ENCODE measurements at places on chromosomes 7 and 10.

DNA sequence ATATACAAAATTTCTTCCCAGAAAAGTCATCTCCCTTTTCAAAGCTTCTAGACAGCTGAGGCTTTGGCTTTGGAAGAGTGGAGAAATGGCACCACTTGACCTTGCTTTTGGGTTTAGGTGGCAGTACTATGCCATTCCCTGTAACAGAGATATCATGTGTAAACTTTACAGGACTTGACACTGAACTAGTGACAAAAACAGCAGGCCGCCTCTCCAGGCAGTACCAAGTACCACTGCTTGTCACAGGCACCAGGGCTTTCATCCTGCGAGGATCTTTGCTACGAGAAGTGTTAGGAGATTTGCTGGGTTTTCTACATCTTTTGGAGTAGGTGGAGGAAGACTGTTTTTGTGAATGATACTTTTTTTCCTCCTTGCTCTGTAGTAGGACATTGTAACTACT lies 32.6 kb upstream of the ANLN start:
- DNase-seq, result no peak

DNA sequence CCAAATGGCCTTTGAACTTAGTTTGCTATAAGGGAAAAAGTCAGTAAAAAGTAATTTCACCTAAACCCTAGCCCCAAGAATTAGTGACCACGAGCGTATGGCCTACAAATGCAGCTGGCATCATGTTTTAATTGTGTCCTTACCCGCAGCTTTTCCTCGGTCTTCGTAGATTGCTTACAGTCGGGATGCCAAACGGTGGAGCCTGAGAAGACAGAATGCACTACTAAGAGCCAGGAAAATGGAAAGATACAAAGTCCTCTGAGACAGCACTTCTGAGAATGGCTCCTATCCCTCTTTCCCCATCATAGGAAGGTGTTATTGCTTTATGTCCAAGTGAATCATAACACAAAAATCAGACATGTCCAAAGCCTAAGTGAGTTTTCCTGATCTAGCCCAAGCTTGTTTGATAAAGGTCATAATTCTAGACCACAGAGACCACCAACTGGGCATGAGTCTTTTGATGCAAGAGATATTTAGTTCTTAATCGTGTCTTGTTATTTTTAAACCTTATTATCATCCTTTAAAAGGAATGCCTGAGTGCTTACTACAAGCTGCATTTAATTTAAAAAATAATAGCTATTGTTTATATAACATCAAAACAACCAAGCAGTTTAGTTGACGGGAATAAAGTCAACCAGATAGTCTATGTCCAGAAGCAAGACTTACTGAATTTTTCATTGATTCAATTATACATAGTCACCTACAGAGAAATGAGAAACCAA lies 83.7 kb upstream of the AFAP1L2 start:
- DNase-seq, result no peak

DNA sequence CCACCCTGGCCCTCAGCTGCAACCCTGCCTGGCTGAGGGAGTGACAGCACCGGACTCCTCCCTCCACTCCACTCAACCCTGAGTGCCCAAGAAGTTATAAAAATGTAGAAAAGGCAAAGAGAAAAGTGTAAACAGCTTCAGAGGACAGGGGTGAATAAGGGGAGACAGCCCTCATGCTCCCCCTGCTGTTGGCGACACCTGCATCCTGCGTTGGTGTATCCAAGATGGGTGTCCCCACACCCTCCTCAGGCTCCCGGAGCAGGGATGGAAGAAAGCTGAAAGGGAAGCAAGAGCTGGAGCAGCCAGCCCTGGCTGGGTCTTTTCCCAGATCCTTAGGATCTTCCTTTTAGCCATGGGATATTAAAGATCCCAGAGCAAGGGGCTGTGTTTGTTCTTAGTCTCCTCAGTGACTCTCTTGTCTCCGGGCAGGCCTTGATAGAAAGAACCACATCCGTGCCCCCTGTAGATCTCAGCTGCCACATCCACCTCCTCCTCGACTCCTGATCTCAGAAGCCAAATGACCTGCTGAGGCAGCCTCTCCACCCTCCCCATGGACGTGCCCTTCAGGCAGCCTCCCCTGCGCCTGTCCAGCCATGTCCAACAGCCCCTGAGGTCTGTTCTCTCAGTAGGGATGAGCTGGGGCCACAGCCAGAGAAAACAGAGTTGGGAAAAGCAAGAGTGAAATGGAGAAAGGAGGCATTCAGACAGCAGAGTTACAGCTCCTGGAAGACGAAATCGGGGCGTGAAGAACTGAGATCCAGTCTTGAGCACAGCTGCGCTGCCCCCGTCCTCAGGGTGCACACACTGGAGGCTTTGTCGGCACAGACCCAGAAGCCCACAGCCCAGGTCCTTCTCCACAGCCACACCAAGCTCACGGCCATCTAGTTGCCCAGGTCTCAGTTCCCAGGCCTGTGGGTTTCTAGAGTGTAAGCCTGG lies 6.8 kb downstream of the FAM131B start:
- no peak for DNase-seq

GRCh38 chr7:54419209-54419608 lies 123.0 kb upstream of the VSTM2A start:
- peak; percentile 15 for DNase-seq

GRCh38 chr10:132626019-132626760 lies 88.6 kb downstream of the INPP5A start:
- no peak for DNase-seq

DNA sequence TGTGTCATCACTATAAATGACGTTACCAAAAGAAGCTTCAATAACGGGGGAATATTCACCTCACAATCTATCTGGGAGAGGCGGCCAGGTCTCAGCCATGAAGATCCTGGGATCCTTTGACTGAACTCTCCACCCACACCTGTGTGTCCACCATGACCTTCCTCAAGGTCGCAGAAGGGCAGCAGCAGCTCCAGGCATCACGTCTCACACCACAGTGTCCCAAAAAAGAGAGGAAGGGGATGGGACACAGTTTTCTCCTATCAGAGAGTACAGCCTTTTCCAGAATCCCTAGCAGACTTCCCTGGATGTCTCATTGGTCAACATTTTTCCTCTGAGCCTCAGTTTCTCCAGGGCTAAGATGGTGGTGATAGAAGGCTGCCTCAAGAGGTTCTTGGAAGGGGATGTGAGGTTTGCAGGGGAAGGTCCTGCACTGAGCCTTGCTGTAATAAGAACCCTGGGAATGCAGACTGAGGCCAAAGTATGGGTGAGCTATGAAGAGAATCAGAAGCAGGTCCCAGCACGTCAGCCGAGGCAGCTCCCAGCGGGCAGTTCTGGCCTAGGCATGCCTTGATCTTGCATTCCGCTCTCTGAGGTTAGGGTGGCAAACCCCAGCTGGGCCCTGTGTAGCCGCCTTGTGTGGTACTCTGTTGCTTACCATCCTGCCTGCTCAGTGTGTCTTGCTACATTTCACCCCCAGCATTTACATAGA lies 63.8 kb downstream of the COL26A1 start:
- no peak for DNase-seq

GRCh38 chr10:83990126-83990525 lies 149.2 kb upstream of the GHITM start:
- no peak for DNase-seq

DNA sequence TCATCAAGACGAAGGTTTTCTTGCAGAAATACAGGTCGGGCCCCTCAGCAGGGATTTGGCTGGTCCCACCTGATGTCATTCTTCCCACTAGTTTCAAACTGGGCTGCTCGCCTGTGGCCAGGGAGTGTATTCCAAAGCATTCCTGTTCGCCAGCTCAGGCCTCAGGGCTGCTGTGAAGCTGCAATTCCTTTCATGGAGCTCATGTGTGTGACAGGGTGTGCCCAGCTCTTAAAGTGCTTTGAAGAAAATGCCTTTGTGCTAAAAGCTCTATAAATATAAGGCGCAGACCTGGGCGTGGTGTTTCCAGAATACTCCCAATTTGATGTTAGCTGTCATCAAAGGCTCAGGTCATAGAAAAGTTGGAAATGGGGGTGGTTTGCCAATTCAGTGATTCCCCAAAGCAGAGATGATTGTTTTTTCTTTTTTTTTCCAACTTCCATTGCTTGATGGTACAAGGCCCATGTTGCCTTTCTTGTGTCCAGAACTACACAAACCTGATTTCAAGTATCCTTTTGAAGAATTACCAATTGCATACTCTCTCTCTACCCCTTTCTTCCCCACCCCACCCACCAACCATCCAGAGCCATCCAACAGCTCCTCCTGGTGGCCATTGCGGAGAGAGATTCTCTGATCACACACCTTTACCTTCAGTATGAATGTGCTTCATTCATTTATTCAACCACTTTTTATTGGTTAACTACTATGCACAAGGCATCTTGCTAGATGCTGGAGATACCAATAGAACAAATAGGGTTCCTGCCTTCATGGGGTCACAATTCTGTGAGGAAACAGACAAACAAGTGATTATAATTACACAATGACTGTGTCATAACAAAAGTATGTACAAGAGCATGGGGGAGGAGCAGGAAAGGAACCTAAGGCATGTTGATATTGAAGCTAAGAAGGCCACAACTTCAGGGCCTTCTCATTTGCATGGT lies 297.3 kb upstream of the LYZL1 start:
- no peak for DNase-seq

- no peak for DNase-seq
Observed at GRCh38 chr7:102841290-102841689, 71.5 kb upstream of the LRRC17 start.

- DNase-seq, result no peak
Observed at GRCh38 chr10:8296734-8297101, 242.2 kb downstream of the GATA3 start.

All from iPS DF 19.7 (cell line).